Stimulated activated naive CD8-positive, alpha-beta T cell treated with anti-CD3 and anti-CD28 coated beads, Interleukin-15, Interleukin-2, amounts not matched to agents 100 U/mL and 50 U/mL, for 24 hours (primary cell): ENCODE measurements at places on chromosomes 12 and 14.

- no peak for DNase-seq
Measured at GRCh38 chr14:67524634-67524963, 8.5 kb upstream of the PLEKHH1 start.

DNA sequence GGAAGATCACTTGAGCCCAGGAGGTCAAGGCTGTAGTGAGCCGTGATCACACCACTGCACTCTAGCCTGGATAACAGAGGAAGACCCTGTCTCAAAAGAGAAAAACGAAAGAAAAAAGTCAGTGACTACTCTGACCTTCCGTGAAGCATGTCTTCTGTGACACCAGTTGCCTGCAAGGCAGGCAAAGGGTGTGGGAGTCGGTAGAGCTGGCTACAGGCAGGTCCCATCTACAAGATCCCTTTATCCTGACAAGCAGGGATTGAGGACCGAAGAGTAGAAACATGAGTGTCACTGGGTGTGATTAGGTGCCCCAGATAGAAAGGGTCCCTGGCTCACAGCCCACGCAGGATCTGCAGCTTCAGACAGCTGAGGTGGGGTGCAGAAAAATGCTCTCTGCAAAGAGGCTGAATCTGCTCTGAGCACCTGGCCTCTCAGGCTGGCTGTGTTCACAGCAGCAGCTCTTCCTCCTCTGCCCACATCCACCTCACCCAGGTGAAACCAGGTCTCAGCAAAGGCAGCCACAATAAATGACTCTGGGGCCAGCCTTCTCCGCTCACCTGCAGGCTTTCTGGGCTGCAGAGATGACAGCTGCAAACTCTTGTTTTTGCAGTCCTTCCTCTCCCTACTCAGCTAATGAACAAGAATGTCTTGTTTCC is 28.6 kb upstream of the HSP90B1 start:
- no peak for DNase-seq

DNA sequence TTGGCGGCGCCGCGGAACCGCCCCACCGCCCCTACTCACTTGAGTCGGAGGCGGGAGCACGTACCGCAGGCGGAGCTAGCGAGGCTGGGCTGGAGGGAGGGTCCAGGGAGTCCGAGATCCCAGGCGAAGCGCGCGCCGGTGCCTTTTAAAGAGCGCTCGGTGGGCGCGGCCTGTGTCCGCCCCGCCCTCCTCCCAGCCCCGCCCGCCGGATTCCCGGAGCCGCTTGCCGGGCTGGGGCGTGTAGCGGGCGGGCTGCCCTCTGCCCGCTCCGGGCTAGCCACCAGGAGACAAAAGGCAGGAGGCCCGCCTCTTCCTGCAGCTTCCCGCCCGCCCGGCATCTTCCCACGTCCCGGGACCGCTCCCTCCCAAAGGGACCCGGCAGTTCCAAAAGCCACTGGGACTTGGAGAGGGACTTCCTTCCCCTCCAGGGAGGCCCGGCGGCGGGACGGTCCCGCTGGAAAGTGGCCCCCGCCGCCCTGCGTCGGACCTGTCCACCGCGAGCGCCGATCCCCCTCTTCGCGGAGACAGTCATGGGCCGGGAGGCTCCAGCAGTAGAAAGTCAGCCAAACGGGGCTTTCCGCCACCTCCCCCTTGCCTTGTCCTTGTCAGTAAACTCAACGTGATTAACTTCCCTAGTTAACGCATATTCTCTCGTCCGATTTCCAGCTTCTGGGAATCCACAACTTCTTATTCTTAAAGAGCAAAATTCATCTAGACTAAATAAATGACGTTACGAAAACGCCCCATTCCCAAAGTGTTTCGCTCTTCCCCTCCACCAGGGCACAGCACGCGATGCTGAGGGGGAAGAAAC is at the start of gene CSRP2:
CSRP2 (minus strand) TSS at position 121 of the 811 bp plus-strand sequence. CDS start 12,759 bp downstream, outside the sequence.
- peak; percentile 80 for DNase-seq

DNA sequence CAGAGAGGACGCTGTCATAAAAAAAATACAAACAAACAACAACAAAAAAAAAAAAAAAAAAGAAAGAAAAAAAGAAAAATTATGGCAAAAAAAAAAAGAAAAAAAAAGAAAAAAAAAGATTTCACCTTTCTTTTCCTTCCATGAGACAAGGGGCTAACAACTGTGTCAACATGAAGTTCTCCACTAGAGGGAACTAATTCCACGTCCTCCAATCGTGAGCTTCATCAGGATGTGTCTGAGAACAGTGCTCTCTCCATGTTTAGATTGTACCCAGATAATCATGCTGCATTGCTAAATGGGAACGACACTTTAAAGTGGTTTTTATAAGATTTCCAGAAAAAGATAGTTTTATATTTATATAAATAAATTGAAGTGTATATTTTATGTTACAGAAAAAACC is 96.2 kb upstream of the PTPRB start:
- DNase-seq, result no peak

DNA sequence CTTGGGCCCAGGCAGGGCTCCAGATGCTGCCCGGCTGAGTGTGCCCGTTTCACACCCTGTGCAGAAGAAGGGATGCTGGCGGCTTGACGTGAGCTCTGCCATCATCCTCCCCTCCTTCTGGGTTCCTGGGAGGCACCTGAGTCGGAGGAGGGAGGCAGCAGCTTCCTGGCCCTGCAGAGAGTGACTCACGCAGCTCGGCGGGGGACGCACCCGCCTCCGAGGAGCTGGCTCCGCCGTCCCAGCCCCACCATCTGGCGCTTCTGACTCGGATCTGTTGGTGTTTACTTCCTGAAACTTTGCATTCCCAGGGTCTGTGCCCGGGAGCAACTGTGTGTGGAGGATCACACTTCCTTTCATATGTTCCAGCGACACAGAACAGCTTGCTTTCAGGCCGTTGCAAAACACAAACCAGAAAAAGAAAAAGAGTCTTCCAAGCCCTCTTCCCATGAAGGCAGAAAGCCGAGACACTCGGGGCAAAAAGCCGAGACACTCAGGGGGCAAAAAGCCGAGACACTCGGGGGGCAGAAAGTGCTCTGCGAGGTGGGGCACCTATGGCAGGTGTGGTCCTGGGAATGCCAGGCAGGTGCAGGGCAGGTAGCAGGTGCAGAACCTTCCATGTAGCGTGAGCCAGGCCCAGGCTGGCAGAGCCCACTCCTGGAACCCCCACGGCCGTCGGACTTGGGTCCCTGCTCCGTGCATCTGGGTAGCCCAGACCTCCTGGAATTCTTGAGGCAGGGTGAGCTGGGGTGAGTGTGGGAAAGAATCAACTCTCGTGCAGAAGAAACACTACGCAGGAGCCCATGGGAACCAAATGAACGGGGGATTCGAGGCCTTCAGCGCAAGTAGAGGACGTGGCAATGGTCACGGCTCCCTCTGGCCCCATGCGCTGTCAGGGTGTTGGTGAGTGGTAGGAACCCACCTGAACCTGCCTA is 27.6 kb upstream of the GALNT9 start:
- DNase-seq, result peak; percentile 6

- peak; percentile 87 for DNase-seq
Measured at GRCh38 chr14:100067971-100068959, 3.0 kb downstream of the EVL start.

GRCh38 chr12:254039-254438 is 8.6 kb downstream of the SLC6A13 start:
- no peak for DNase-seq

DNA sequence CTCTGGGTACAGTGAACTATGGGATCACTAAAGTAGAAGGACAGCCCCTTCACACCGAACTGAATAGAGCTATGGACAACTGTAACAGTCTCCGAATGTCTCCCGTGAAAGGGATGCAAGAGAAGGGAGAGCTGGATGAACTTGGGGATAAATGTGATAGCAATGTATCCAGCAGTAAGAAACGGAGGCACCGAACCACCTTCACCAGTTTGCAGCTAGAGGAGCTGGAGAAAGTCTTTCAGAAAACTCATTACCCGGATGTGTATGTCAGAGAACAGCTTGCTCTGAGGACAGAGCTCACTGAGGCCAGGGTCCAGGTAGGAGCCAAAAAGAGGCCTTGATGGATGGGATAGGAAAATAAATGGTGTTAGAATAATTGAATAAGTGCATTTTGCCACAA is 3.5 kb downstream of the ALX1 start:
- no peak for DNase-seq

- no peak for DNase-seq
Measured at GRCh38 chr12:46124132-46124847, 133.9 kb upstream of the SCAF11 start.

- no peak for DNase-seq
Measured at GRCh38 chr12:162467-163307, 51.3 kb downstream of the SLC6A12 start.

DNA sequence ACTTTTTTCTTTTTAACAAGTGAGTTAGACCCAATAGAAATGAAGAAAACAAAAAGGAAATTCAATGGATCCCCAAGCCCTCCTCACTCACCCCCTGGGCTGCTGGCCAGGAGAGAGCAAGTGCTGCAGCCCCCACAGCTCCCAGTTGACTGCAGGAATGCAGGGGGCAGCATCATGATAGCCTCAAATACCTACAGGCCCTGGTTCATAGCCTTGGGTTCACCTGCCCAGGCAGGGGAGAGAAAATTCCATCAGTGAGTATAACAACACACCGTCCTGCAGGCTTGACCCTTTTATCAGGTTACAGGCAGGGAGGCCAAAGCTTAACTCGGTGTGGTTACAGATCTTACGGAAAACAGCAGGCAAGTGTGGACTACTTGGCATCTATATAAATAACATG is 76.3 kb downstream of the PHLDA1 start:
- no peak for DNase-seq

GRCh38 chr14:91689608-91690007 is 42.3 kb downstream of the CATSPERB start:
- no peak for DNase-seq

- DNase-seq, result no peak
Measured at GRCh38 chr12:49968471-49968870, 4.3 kb upstream of the AQP6 start.

GRCh38 chr12:65918021-65918420 is 93.7 kb downstream of the HMGA2 start:
- DNase-seq, result no peak

DNA sequence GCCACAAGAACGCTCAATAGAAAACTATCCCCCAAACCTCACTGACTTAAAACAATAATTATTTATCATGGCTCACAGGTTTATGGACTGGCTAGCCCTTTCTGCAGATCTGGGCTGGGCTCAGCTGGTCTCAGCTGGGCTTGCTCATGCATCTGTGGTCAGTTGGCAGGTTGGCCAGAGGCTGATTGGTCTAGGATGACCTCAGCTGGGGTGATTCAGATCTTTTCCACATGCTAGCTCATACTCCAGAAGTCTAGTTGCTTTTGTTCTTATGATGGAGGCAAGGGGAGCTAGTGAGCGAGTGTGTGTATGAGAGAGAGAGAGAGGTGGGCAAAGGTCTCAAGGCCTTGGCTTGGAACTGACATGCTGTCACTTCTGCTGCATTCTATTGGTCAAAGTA is 181.2 kb upstream of the NRXN3 start:
- no peak for DNase-seq

DNA sequence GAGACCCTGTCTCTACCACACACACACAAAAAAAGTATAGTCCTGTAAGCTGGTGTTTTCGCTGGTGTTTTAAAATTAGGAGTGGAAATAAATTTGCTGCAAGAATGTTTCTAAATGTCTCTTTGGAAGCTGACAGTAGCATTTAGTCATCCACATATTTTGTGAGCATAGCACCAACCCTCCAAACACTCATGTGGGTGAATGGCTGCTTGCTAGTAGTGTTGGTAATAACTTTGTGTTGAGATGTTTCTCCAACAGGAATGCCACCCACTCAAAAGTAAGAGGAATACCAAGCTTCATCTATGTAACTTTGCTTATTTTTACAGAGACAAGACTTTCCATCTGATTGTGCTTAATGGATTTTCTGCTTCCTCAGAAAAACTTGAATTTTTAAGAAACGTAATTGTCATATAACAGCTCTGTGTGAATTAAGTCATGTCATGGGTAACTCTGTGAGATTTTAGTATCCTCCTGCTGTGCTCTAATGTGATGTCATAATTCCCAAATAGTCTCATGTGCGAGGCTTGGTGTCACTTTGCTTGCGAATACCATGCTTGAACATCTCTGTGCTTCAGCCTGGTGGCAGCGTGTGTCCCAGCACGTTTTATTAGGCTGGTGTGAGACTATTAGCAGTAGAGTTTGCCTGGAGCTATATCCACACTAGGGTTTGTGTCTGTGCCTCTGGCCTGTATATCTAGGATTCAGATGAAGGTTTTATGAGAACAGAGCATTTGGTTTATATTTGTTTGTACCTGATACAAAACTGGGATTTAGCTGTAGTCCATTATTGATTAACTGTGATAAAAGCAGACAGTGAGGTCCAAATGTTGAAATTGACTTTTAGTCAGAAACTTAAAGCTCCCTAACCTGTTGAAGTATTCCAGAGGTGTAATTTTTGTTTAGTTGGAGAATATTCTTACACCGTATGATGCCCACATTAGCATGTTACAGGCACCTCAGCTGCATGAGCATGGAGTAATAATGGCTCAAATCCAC is 80.5 kb downstream of the FBXW8 start:
- DNase-seq, result no peak

GRCh38 chr14:31090883-31091764 is 64.9 kb upstream of the STRN3 start:
- no peak for DNase-seq

DNA sequence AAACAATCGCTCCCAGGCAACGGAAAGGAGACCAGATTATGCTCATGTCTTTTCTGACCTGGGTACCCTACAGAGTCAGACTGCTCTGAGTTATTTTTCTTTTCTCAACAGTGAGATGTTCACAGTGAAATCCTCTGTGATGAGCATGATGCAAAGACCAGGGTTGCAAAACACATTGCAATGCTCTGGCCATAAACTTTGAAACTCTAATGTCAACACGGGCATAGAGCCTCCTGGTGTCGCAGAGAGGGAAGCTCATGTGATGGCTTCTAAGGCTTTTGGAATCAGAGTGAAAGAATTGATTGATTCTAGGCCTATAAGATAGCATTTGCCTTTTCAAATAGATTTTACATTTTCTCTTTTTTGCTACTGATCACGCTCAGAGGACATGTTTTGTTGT is 193.4 kb downstream of the RASSF9 start:
- no peak for DNase-seq

DNA sequence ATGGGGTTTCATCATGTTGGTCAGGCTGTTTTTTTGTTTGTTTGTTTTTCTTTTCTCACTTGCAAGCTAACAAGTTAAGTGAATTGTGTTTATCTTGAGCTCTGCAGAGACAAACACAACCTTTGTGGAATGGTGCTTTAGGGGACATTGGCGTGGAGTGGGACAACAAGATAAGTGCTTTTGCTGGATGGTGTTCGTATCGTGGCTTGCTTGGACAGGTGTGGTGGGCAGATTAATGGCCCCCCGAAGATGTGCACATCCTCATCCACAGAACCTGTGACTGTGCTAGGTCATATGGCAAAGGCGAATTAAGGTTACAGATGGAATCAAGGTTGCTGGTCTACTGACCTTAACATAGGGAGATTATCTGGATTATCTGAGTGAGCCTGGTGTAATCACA is 7.0 kb downstream of the MLXIP start:
- DNase-seq, result no peak

- no peak for DNase-seq
Measured at GRCh38 chr12:124398578-124399227, 103.8 kb downstream of the RFLNA start.

GRCh38 chr12:90174198-90174510 is 465.5 kb upstream of the ATP2B1 start:
- no peak for DNase-seq
